HepG2 (cell line): ENCODE measurements at places on chromosomes 11 and 22.

- DNase-seq = no peak
Observed at GRCh38 chr11:118662401-118663271, 16.8 kb downstream of the TREH start.

GRCh38 chr11:123302751-123303195, 107.7 kb upstream of the CLMP start:
- DNase-seq = no peak

DNA sequence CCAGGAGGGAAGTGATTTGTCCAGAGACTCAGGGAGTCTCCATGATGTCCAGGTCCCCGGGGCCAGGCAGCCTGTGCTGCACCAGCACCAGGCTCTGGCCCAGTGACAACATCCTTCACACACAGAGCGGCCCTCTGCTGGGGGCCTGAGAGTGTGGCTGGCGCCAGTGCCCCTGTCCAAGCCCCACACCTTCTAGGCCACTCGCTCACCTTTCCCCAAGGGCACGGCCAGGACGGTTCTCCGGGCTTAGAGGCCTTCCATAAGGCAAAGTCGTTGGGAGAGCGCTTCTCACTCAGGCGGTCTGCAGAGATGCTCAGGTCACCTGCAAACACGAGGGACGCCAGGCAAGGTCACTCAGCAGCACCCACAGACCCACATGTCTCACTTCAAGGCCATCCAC, 27.9 kb upstream of the NAP1L4 start:
- no peak for DNase-seq

- no peak for DNase-seq
Observed at GRCh38 chr11:122096272-122097112, 19.5 kb downstream of the BLID start.

DNA sequence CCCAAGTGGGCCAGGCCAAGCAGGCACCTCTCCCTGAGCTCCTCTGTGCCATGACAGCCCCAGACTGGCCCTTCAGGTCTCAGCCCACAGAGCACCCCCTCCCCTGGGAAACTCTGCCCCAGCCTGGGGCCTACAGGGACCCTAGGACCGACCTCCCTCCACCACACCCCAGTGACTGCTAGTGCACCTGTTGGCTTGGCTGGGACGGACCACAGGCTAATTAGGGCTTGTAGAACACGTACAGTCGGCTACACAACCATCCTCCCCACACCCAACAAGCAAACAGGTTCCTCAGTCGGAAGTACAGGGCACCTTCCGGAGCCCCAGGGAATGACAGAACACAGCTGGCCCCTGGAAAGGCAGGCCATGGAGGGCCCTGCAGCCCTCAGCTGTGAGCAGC, 4.3 kb downstream of the SBF1 start:
- DNase-seq = no peak

DNA sequence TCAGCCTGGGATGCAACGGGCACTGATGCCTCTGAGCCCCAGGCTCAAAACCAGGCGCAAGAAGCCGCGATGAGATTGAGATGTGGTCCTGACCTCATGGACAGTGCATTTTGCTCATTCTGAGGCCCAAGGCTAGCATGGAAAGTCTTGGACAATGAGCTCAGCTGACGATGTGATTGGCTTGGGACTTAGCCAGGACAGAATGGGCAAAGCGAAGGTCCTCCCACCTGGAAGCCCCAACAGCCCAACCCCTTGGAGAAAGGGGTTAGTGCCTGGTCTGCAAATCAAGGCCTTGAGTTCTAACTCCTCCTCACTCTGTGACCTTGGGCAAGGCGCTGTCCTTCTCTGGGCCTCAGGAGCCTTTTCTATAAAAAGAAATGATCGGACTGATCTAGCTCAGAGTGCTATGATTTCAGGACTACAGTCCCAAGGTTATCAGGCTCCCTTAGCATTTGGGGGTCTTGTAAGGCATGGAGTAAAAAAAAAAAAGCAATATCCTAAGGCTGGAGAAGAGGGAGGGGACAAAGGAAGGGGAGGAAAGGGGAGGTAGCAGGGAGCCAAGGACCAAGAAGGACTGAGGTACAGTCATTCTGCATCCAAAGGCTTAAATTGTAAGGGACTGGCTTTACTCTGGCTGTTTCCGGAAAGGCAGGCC, 2.7 kb downstream of the SLC43A3 start:
- DNase-seq = no peak

DNA sequence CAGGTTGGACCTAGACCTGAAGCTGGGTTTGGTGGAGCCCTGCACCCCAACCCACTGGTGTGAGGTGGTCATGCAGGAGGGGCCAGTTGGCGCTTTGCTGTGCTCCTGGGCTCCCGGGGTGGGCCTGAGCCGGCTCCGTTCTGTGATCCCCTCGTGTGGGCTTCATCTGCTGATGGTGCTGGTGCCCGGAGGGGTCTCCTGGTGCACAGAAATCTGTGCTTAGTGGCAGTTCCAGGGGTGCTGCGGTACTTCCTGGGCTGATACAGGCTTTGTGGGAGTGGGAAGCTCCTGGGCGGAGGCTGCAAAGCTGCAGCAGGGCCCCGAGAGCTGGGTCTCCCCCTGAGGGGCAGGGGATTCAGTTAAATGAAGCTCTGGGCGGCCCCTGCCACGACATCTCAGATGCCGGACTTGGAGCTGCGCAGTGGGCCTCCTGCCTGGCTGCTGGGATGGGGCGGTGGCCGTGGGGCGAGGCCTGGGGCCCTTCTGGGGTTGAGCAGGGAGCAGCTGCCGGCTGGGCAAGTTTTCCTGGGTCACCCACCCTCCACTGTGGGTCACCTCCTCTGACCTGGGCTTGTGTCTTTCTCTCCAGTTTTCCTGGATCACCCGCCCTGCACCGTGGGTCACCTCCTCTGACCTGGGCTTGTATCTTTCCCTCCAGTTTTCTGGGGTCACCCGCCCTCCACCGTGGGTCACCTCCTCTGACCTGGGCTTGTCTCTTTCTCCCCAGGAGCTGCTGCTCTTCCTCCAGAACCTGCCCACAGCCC, 410.5 kb downstream of the TBC1D22A start:
- DNase-seq = no peak

- DNase-seq = no peak
Observed at GRCh38 chr22:21032868-21033688, 717 bp upstream of the SLC7A4 start.

DNA sequence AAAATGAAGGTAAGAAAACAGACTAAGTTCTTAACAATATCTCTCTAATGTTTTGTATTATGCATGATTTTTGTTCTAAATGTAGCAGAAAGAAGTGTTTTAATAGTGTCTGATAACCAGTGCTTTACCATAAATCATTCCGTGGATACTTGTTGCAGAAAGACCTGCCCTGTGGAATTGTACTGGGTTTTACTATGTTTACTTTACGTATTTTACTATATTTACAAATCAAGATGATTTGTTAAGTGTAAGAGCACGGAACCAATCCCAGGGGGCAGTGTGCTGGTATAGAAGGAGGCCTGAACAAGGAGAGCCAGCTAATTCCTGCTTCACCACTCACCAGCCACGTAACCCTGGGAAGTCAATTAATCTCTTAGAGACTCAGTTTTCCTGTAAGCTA, 1.4 kb downstream of the HTR3B start:
- peak; percentile 37 for DNase-seq

- DNase-seq = no peak
Observed at GRCh38 chr11:129709801-129710398, 105.7 kb upstream of the TMEM45B start.

GRCh38 chr11:63901660-63902059, 15.3 kb downstream of the RCOR2 start:
- no peak for DNase-seq

DNA sequence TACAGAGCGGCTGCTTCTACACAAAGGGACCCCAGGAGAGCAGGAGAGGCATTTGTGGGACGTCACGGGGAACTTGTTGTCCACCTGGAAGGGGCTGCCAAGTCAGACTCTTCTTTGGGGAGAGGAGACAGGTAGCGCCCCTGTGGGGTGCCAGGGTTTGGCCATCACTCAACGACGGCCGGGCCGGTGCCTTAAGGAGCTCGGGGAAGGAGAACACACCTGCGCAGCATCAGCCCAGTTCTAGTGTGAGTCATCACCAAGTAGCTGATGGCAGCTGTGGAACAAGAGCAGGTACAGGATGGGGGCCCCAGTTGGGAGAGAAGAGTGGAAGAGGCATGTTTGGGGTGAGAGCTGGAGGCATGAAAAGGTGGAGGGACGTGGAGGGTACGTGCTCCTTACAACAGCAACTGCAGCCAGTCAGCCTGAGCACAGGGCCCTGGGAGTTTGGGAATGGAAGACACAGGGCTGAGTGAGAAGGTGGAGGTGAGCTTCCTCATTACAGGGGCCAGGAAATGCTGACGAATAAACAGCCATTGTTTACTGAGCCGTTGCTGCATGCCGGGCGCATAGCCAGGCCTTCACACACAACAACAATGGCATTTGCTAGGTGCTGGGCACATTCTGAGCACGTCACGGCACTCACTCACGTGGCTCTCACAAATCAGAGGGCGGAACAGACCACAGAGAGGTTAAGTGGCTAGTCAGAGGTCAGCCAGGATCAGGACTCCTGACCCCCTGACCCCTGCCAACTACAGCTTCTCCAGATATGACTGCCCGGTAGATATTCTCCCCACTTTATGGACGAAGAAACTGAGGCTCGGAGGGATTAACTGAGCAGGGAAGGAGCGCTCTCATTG, 29.1 kb upstream of the TP53I11 start:
- no peak for DNase-seq

DNA sequence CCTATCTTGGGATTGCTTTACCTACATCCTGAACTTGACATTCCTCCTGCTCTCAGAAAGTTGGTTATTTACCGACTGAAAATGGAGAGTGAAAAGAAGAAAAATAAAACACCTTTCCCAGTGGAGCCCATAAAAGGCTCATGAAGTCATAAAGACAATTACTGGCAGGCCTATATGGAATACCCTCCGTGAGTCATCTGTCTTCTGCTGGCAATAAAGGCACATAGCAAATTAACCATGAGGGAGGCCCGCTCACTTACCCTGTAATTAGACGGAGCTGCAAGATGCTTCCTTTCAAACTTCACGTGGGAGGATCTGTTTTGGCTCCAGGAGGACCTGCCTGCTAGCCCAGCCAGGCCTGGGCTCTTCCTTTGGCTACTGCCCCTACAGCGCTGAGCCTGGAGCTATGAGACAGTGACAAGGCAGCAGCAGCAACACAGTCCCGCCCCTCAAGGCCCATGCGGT, 540.4 kb downstream of the BUD13 start:
- no peak for DNase-seq
